Mesangial cell (primary cell): ENCODE measurements at places on chromosomes 16 and 17. TPM values are rescaled to one million over a fixed set of nuclear protein-coding genes. Genes with fewer than 3 reads are reported as not detected.

YBX2 gene
- total RNA-seq, result 0.16 and 0.63 TPM in 2 replicates

MT2A gene
- 491 and 2,036 TPM in 2 replicates for total RNA-seq

GDPD3 gene
- total RNA-seq, result 0.16 and 0.76 TPM in 2 replicates

ITGB3 gene
- 148 and 185 TPM in 2 replicates for total RNA-seq

TRPV3 gene
- 0.65 and 0.89 TPM in 2 replicates for total RNA-seq

MILR1 gene
- not detected in 2 replicates for total RNA-seq
